ENCODE measurements at places on chromosomes 5 and 9.

DNA sequence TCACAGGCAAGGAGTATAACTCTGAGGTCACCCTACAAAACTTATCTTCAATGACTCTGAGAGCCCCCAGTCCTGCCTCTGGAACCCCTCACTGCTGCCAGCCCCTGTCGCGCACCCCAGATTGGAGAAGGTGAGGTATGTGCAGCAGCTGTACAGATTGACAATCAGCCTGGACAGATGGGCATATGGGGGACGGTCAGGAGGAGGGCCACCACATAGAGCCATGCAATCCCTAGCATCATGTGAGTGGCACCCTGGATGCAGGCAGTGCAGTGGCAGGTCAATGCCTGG is 90.1 kb downstream of the LMX1B start:
- no peaks in the 10 kb centered on the region for H3K4me1 ChIP-seq
- H3K27ac ChIP-seq, result no peak overlapping the region
- H3K36me3 ChIP-seq, result no peaks in the 10 kb centered on the region

GRCh38 chr9:32292611-32293010 is 91.8 kb upstream of the ACO1 start:
- no peak overlapping the region for H3K27ac ChIP-seq
- H3K27me3 ChIP-seq, result no peaks in the 10 kb centered on the region
- H3K4me1 ChIP-seq, result no peaks in the 10 kb centered on the region
- DNase-seq, result no peak
- H3K4me3 ChIP-seq, result no peak overlapping the region

DNA sequence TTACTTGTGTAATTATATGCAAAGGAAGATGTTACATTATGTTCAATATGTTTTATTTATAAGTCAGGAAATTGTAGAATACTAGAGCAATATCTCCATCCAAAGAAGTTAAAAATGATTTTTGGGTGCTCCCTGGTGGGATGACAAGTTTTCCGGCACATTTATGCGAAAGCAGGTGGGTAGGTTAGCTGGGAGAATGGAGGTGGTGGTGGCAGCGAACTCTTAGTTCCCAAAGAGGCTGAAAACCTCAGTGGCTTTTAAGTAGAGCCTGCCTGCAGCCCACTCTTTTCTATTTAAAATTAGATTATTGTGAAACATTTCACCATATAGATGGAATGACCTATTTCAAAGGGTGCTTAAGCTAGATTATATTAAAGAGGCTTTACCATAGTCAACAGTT is 51.8 kb downstream of the ANKRD33B start:
- no peak for DNase-seq
- no peaks in the 10 kb centered on the region for H3K27me3 ChIP-seq
- H3K4me3 ChIP-seq, result no peak overlapping the region
- H3K4me1 ChIP-seq, result no peaks in the 10 kb centered on the region

- H3K27ac ChIP-seq, result no peak overlapping the region
- H3K4me1 ChIP-seq, result no peaks in the 10 kb centered on the region
- DNase-seq, result no peak
- H3K27me3 ChIP-seq, result no peaks in the 10 kb centered on the region
Observed at GRCh38 chr5:63374085-63374484, 588.2 kb downstream of the HTR1A start.

- no peak overlapping the region for H3K27ac ChIP-seq
- H3K27me3 ChIP-seq, result no peaks in the 10 kb centered on the region
- no peaks in the 10 kb centered on the region for H3K36me3 ChIP-seq
- DNase-seq, result no peak
Observed at GRCh38 chr5:132421462-132421861, 52.0 kb downstream of the SLC22A5 start.

DNA sequence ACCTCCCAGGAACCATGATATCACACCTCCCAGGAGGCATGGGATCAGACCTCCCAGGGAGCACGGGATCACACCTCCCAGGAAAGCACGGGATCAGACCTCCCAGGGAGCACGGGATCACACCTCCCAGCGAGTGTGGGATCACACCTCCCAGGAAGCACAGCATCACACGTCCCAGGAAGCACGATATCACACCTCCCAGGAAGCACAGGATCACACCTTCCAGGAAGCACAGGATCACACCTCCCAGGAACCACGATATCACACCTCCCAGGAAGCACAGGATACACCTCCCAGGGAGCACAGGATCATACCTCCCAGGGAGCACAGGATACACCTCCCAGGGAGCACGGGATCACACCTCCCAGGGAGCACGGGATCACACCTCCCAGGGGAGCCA is 30.0 kb upstream of the FCN2 start:
- DNase-seq, result no peak
- H3K4me3 ChIP-seq, result no peak overlapping the region
- no peak overlapping the region for H3K27ac ChIP-seq
- H3K36me3 ChIP-seq, result no peaks in the 10 kb centered on the region

DNA sequence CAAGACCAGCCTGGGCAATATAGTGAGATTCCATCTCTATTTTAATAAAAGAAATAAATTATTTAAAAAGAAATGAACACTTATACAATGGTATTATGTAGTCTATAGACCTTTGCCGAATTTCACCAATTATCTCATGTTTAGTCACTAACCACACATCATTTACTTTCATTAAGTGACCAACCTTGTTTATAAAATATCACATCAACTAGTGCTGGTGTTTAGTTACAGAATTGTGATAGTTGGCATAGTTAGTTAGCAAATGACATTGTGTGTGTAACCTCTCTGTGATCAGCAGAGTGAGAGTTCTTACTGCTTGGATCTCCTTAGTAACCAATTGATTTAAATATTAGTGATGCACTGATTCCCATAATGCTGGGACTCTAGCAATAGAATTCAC is 71.8 kb downstream of the PRR16 start:
- no peaks in the 10 kb centered on the region for H3K4me1 ChIP-seq
- H3K27ac ChIP-seq, result no peak overlapping the region
- H3K27me3 ChIP-seq, result no peaks in the 10 kb centered on the region
- no peak overlapping the region for H3K4me3 ChIP-seq
- DNase-seq, result no peak
- H3K36me3 ChIP-seq, result no peaks in the 10 kb centered on the region

- no peak for DNase-seq
- no peaks in the 10 kb centered on the region for H3K36me3 ChIP-seq
- H3K4me1 ChIP-seq, result no peaks in the 10 kb centered on the region
- no peak overlapping the region for H3K27ac ChIP-seq
Observed at GRCh38 chr9:133709015-133709611, 29.0 kb downstream of the SARDH start.

Data from endothelial cell of umbilical vein (primary cell).